ENCODE measurements at places on chromosomes 3 and 15.

- no peak for DNase-seq
Observed at GRCh38 chr3:114428044-114428595, 134.3 kb downstream of the TIGIT start.

DNA sequence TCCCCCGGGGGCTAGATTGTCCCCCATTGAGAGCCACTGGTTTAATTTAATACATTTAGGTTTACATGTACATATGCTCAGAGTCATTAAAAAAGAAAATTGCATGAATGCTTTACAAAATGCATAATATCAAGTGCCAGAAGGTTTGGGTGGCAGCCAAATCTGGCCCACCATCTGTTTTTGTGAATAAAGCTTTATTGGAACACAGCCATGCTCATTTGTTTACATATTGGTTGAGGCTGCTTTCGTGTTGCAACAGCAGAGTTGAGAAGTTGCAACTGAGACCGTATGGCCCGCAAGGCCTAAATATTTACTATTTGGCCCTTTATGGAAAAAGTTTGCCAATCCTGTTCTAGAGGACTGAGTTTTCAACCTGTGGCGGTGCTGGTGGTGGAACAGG lies 32.1 kb upstream of the RGMA start:
- no peak for DNase-seq

- no peak for DNase-seq
Observed at GRCh38 chr15:48176112-48176511, 2.0 kb downstream of the MYEF2 start.

- DNase-seq = no peak
Observed at GRCh38 chr3:132509096-132509495, 88.0 kb upstream of the ACKR4 start.

DNA sequence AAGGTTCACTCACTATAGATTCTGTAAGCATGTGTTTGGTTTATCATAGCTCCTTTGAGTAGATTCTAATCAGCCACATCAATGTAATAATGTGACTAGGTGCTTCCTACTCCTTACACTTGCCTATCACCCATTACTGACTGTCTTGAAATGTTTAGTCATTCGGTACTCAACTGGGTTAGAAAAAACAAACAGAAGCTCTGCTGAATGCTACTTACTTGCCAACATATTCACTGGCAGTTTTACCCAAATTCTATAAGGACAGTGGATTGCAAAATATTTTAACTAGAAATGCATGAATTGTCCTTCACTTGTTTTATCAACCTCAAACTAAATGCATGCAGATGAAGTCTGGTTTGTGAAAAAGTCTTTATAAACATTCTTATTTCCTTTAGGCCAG lies 352.1 kb upstream of the ALCAM start:
- no peak for DNase-seq

DNA sequence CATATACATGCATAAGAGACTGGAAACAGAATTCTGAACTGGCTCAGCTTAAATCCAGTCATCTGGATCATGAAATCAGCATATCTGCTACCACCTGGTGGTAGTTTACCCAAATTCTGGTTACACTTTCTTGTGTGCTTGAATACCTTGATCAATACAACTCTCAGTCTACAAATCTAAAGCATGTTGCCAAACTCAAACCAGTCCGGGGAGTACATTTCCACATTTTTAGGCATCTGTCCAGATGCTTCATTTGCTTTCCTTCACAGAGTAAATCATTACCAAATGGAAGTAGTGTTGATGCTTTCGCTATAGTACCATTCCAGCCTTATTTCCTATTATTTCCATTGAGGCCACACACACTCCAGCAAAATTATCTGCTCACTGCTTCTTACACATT lies 126.4 kb downstream of the P2RY1 start:
- no peak for DNase-seq

GRCh38 chr3:139234491-139234890 lies 109.3 kb upstream of the MRPS22 start:
- DNase-seq = no peak

DNA sequence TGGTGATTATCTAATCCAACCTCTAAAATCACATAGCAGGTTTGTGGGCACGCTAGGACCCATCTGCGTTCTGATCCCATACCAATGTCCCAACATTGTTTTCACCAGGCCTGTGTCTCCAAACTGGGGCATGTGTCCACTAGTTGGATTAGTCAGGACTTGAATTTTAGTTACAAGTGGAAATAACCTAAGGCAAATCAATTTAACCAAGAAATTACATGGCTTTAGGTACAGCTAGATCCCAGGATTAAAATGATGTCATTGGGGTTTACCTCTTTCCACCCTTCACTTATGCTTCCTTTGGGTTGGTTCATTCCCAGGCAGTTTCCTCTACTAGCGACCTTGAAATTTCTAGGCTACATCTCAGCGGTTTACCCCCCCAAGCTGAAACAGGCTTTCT lies 47.2 kb upstream of the PXYLP1 start:
- no peak for DNase-seq

GRCh38 chr3:161781381-161781780 lies 284.8 kb downstream of the OTOL1 start:
- no peak for DNase-seq

DNA sequence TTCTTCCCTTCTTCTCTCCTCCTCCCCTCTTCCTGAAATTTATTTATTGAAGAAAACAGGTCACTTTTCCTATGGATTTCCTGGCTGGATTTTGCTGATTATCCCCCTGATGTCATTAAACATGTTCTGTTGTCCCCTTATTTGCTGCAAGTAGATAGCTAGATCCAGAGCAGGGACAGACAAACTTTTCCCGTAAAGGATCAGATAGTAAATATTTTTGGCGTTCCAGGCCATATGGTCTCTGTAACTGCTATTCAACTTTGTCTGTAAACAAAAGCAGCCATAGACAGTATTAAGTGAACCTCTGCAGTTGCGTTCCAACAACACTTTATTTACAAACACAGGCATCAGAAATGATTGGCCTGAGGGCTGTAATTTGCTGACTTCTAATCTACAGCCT lies 241.3 kb downstream of the NEK10 start:
- no peak for DNase-seq

GRCh38 chr15:95470997-95471689 lies 859.4 kb upstream of the NR2F2 start:
- no peak for DNase-seq

GRCh38 chr15:97085731-97086130 lies 755.2 kb downstream of the NR2F2 start:
- DNase-seq = no peak

- no peak for DNase-seq
Observed at GRCh38 chr3:20751296-20751695, 565.3 kb upstream of the SGO1 start.

DNA sequence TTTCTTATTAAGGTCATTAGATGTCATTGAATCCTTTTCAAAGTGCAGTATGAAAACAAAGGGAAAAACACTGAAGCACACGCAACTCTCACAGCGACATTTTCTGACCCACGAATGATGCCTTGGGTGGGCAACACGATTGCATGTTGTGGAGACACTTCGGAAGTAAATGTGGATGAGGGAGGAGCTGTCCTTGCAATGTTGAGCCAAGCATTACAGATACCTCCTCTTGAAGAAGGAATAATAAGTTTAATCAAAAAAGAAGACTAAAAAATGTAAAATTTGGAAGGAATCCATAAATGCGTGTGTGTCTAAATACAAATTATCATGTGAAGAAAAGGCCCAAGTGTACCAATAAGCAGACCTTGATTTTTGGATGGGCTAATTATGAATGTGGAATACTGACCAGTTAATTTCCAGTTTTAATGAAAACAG lies 16.9 kb downstream of the THBS1 start:
- no peak for DNase-seq

- no peak for DNase-seq
Observed at GRCh38 chr15:45114751-45115085, 592 bp downstream of the DUOXA2 start.

GRCh38 chr3:52005571-52005986 lies 9.9 kb upstream of the RPL29 start:
- no peak for DNase-seq

GRCh38 chr3:48416091-48416505 lies 13.8 kb downstream of the PLXNB1 start:
- DNase-seq = no peak

- DNase-seq = no peak
Observed at GRCh38 chr3:128760042-128760441, 34.1 kb downstream of the RAB7A start.

DNA sequence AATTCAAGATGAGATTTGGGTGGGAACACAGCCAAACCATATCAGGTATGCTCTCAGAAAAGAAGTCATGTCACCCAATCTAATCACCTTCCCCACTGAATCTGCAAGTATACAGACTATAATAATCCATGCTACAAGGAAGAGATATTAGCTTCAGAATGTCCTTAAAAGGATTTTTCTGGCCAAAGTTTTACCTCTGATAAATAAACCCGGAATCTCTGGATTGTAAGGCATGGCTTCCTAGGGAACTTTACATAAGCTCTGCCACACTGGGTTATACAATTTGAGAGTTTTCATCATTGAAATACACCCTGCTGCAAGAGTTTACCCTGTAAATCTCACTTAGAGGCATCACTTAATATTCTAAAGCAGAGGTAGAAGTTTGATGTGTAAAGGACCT lies 330.5 kb upstream of the KCNMB2 start:
- no peak for DNase-seq

DNA sequence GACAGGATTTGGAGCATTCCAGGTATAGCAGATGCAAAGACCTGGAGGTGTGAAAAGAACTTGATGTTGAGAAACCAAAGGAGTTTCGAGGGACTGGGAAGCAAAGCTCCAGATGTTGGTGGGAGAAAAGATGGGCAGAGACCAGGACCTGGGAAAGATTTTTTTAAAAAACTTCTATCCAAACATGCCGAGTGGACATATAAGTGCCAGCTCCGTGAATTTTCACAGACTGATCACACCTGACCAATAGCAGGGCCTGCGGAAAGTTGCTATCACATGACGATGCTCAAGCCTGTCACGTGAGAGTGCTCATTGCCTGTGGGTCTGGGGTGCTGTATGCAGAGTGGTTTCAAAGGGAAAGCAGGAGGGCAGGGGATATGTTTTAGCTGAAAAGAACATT lies 19.9 kb downstream of the SMAD6 start:
- no peak for DNase-seq

DNA sequence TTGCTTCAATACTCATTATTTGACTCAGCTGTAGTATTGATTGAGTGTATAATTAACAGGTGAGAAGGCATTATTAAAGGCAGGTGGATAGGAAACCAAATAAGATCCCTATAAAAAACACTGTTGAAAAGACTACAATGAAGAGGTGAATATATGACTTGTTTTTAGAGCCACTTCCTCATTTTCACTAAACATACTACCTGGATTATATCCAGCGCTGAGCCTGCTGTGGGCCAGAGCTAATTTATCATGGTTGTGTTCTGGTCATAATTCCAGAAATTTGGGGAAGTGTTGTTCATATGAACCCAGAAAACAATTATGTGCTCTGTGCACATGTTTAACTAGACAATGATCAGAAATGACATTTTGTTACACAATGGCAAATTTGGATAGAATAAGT lies 235.3 kb upstream of the MME start:
- no peak for DNase-seq

GRCh38 chr3:18428991-18429745 lies 4.0 kb upstream of the SATB1 start:
- no peak for DNase-seq

DNA sequence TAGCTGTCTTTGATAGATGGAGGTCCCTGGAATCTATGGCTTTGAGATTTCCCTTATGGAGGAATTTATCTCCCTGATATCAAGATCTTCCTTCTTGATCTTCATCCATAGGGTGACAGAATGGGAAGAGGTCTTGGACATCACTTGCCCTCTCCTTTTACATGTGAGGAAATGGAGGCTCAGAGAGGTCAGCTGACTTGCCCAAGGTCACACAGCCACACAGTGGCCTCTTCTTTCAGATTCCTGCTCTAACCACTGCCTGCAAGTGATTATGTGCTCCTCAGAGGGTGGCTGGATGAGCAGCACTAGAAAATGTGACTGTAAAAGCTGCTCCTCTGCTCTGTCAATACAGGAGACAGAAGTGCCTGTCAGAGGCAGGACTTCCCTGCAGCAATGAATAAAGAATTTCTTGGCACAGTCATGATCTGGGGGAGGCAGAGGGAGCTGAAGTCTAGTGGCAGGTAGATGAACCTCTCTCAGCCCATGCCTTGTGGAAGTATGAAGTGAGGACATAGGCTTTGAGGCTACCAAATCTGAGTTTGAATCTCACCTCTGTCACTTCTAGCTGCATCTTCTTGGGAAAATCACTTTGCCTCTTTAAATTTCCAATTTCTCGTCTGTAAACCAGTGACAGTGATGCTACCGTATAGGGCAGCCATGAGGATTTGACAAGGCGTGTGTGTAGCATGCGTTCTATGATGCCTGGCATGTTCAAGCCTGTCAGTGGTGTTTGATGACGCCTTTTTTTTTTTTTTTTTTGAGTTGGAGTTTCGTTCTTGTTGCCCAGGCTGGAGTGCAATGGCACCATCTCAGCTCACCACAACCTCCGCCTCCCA lies 12.0 kb downstream of the SSUH2 start:
- no peak for DNase-seq

DNA sequence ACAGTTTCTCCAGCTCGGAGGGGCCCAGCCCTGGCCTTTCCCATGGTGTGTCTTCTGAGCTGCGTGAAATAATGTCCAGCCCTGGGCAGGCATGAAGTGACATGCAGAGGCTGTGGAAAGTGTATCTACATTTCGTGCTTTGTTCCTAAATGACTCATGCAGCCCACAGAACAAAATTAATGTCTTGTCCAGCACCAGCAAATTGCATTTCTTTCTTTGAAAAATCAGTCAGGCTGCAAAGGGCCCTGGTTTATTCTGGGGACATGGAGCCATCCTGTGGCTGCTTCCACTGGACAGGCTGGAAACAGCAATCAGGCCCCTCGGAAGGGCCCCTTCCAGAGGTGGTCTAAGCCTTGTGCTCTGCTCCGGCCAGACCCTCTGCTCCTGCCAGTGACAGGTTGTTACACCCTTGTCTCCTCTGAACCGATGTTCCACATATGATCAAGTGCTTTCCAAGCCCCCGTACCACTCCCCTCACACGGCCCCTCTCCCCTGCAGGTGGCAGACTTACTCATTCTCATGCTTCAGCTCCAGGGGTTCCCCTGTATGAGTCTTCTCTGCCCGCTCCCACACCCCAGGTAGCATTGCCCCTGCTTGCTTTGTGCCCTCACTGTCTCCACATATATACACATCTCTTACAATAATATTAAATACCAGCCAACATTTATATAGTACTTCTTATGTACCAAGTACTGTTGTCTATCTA lies 33.7 kb downstream of the CRYGS start:
- DNase-seq = no peak
